ENCODE measurements at places on chromosomes 2 and 18. TPM values are rescaled to one million over a fixed set of nuclear protein-coding genes. Genes with fewer than 3 reads are reported as not detected.

ZNF385B gene
- not detected for total RNA-seq

ZNF407 gene
- total RNA-seq: 13.4 TPM

HRH4 gene
- 0.43 TPM for total RNA-seq

MC2R gene
- not detected for total RNA-seq

CTNNA2 gene
- total RNA-seq: not detected

CYBRD1 gene
- total RNA-seq: 0.93 TPM

TP53I3 gene
- total RNA-seq: 2.9 TPM

ABCB11 gene
- not detected for total RNA-seq

GPR155 gene
- 10.5 TPM for total RNA-seq

CLIP4 gene
- total RNA-seq: 31.7 TPM

POMC gene
- 2.7 TPM for total RNA-seq

C2orf78 gene
- total RNA-seq: not detected

SETBP1 gene
- total RNA-seq: 18.2 TPM

CHRNA1 gene
- not detected for total RNA-seq

All from activated CD4-positive, alpha-beta memory T cell treated with anti-CD3 and anti-CD28 coated beads, Interleukin-2, amount 10 ng/mL, durations not matched to agents 7 days and 5 days (primary cell).